ENCODE measurements at places on chromosomes 11 and 22.

DNA sequence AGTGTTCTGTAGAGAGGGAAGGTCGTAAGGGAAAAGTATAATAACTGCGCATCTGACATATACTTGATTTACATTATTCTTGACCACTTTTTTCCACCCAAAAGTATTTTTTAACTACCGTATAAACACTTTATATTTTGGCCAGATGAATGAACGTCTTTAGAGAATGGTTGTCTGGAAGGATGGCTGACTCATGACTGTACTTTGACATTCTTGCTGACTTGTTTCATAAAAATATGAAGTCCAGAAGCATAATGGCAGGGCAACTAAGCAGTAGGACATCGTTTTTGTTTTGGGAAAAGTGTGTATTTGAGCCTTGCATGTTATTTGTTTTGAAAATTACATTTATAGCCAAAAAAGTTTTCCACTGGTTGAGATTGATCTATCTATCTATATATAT lies 110.0 kb downstream of the OSBP2 start:
- DNase-seq, result no peak

DNA sequence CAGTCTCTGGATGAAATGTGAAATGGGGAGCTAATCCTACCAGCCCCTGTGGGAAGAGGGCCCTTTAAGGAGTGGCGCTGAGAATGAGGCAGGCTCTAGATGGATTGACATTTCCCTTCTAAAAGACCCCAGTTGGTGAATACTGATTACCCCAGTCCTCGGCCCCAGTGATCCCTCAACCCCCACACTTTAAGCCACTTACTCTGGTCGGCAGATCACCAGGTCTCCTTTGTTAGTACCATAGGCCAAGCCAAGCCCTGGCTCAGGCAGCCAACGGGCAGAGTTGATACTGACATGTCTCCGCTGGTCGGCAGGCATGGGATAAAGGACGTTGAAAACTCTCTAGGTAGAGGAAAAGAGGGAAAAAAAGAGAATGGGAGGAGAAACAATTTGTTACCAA lies 26.1 kb upstream of the CHRM4 start:
- no peak for DNase-seq

- DNase-seq, result no peak
Measured at GRCh38 chr22:43292630-43293018, 50.5 kb downstream of the SCUBE1 start.

GRCh38 chr22:36197514-36198146 lies 4.0 kb downstream of the APOL4 start:
- no peak for DNase-seq

DNA sequence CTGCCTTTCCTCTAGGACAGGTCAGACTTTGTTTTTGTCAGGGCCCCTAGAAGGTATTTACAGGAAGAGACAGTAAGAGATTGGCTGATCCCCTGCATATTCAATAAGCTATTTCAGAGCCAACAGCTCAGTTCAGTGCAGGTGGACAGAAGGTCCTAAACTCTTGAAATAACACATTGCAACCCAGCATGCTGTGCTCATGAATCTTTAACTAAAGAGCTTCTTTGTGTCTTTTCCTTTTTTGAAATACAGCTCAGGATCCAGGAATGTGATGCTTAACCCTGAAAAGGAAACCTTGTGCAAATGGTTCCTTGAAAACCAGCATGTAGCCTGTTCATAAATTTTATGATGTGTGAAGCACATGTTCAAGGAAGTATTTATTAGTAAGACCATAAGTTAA lies 43.9 kb downstream of the BBOX1 start:
- no peak for DNase-seq

Data from activated T-helper 1 cell treated with anti-CD3 and anti-CD28 coated beads, Interleukin-2, amount 50 U/mL, for 16 hours (primary cell).